Omental fat pad (tissue), 4 donors: ENCODE measurements at places on chromosomes 6 and 20.

- no peak for DNase-seq
These were observed 15.5 kb downstream of the TPD52L1 start for GRCh38 chr6:125169058-125169457.

- no peak for DNase-seq
These were observed 49.8 kb upstream of the FANCE start for GRCh38 chr6:35402136-35402855.

DNA sequence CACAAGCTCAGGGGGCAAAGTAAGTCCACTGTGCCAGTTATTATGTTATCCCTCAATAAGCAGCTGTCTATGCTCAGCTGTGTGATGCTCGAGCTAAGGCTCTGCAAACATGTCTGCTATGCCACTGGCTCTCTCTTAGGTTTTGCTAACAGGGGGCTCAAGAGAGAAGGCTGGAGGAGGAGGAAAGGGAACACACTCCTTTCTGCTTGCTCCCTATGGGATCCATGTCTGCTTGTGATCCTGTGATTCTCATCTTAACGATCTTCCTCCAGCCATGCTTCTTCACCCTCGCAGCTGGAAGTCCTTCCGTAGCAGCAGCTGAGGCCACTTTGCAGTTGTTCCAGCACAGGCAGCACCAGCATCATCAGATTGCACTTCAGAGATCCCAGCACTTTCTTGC is 37.0 kb upstream of the IGF2R start:
- no peak for DNase-seq

DNA sequence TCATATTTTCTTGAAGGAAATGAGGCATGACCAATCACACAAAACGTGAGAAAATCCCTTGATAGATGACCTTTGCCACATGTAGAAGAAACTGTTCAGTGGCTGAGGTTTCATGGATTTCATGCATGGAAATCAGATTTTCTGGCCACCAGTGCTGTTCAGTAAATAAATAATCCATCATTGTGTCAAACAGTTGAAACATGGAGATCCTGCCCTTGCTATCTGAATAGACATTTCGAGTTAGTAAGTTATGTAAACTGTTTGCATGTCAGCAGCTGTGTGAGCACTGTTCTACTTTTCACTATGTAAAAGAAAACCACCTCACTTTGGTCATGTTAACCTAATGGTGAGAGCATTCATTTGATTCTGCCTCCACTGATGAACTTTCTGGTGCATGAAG is 793.9 kb upstream of the EPHA7 start:
- no peak for DNase-seq

GRCh38 chr6:168877821-168878282 is 375.8 kb downstream of the THBS2 start:
- no peak for DNase-seq

GRCh38 chr6:144156338-144156737 is 6.0 kb downstream of the STX11 start:
- no peak for DNase-seq
